SJCRH30 (cell line): ENCODE measurements at places on chromosomes 7 and 10. TPM values are rescaled to one million over a fixed set of nuclear protein-coding genes. Genes with fewer than 3 reads are reported as not detected.

AKR1C8 gene
- 0.10 and 0.23 TPM in 2 replicates for total RNA-seq

DNA sequence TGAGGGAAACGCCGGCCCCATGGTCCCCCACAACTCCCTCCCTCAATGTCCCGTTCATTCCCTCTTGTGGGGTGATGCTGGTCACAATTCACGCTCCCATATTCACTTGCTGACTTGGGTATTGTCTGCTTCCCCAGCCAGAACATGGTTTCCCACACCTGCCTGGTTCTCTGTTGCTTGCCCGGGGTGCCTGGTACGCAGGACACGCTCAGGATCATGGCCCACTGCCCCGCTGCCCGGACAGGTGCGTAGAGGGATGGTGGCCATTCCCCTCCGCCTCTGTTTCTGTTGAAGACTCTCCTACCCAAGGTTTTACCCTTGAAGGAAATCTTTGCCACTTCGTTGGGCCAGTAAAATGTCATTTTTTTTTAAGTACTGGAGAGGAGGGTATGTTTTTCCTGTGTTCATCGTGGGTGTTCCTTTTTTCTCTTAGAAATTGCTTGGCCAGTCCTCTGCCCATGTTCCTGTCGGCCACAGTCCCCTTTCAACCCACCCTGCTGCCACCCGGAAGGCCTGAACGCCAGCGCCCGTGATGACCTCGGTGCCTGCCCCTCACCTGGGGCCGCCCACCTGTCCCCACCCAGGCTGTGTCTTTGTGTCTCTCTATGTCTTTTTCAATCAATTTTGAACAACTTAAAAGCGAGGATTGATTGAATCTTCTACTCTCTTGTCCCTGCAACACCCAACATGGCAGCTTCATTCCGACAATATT, 38.2 kb downstream of the FOXL3 start:
- no peak for DNase-seq

SNCG gene
- 38.1 and 55.5 TPM in 2 replicates for total RNA-seq

- no peak for DNase-seq
Observed at GRCh38 chr10:1454428-1454827, 282.9 kb downstream of the ADARB2 start.

GRCh38 chr10:22712956-22713852, 1.2 kb downstream of the PIP4K2A start:
- peak; percentile 65 for DNase-seq

- DNase-seq = no peak
Observed at GRCh38 chr7:135447748-135448147, 62.2 kb downstream of the CNOT4 start.
